ENCODE measurements at places on chromosomes 7 and 10.

DNA sequence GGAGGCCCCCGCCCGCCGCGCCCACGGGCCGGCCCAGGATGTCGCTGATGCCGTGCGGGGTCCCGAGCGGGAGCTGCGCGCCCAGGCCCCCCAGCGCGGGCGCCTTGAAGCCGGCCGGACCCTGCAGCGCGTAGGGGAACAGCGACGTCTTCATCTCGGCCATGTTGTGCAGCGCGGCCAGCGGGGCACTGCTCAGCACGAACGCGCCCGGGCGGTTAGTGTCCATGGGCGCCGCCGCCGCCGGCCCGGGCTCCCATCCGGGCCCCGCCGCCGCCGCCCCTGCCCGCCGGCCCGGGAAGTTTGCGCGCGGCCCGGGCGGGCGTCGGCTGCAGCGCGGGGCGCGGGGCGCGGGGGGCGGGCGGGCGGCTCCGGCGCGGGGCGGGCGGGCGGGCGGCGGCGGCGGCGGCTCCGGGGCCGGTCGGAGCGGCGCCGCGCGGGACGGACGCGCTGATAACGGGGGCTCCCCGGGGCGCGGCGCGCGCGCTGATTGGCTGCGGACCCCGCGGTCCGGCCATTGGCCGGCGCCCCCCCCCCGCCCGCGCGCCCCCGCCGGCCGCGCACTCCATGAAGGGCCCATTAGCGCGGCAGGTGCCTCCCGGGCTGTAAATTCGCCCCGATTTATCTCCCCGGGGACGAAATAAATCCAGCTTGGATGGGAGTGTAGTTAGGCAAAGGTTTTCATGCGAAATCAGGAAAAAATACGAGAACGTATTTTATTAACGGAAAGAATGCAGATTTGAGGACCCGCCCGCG is at the start of gene NKX6-2:
Gene NKX6-2 (minus strand): TSS at position 425 of the 753 bp plus-strand sequence. CDS start 199 bp downstream, at position 226.
- DNase-seq, result peak; percentile 8

DNA sequence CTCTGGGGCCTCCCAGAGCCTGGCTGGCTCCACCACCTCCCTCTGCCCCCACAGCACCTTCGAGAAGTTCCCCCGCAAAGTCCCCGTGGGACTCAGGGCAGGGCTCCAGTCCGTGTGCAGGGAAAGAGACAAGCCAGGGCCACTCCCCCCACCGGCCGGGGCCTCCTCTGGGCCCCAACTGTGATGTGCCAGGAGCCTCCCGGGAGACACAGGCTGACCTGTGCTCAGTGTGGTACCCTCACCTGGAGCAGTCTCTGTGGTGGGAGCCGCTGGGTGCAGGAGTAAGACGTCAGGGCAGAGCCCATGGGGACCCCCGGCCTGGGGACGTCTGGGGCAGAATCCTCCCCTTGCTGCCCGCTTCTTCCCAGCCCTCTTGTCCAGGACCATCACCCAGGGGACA is 1.5 kb upstream of the ADGRA1 start:
- no peak for DNase-seq

- DNase-seq, result no peak
Observed at GRCh38 chr7:3575753-3576531, 274.9 kb downstream of the SDK1 start.

DNA sequence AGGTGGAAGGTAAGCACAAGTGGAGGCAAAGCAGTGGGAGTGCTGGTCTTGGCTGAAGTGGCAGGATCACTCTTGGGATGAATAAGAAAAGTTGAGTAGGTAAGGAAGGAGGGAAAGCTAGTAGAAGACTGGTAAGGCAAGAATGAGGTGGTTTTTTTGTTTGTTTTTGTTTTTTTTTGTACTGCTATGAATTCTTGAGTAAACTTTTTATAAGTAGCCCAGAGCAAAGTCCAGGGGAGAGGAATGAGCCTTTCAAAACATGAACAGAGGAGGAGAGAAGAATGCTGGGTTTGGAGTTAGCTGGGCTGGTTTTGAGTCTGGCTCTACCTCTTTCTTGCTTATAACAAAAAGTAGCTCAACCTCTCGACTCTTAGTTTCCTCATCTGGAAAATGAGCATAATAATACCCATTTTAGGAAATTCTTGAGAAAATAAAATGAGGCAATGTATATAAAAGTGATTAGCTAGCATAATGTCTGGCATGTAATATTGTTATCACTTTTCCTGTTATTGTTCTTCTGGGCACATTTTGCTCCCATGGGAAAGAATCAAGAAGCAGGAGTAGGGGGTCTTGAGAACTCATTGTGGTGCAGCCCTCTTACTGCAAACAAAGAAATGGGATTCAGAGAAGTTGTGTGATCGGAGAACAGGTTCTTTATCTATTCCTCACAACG is 24.1 kb upstream of the LRRC17 start:
- no peak for DNase-seq

DNA sequence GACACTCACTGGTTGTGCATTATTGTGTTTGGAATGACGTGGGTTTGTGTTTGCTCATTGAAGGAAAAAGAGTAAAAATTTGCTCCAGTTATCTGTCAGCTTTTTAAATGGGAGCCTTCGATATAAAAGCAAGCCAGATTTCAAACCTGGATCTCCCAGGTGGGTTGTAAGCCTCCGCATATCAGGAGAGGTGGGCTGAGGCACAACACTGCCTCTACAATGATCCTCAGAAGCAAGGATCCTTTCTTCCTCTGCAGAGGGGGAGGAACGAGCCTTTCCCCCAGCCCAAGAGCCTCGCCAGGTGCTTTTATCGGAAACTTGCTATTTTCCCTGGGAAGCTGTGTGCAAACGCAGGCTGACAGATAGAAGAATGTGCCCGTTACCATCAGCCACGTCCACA is 331.0 kb upstream of the MGMT start:
- DNase-seq, result no peak

GRCh38 chr10:80201608-80202141 is 3.7 kb downstream of the ANXA11 start:
- DNase-seq, result no peak

- DNase-seq, result peak; percentile 37
Observed at GRCh38 chr7:83648464-83649241, at the start of gene SEMA3E. SEMA3E (minus strand) TSS chr7:83649139.

DNA sequence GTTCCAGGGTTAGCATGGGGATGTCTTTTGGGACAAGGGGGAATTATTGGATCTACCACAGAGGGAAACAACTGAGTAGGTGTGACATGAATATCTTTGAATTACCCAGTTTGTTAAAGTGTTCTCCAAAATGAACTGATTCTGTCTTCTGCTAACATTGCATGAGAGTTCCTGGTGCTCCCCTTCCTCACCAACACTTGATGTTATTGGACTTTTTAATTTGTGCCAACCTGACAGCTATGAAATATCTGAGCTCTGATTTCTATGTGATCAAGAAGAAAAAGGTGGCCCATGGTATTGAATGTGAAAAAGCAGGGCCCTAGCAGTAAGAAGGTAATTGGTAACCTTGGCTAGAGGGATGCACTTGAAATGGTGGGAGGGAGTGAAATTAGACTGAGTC is 4.6 kb upstream of the VPS37D start:
- DNase-seq, result no peak

GRCh38 chr10:71989661-71990454 is 25.7 kb downstream of the CHST3 start:
- DNase-seq, result no peak

DNA sequence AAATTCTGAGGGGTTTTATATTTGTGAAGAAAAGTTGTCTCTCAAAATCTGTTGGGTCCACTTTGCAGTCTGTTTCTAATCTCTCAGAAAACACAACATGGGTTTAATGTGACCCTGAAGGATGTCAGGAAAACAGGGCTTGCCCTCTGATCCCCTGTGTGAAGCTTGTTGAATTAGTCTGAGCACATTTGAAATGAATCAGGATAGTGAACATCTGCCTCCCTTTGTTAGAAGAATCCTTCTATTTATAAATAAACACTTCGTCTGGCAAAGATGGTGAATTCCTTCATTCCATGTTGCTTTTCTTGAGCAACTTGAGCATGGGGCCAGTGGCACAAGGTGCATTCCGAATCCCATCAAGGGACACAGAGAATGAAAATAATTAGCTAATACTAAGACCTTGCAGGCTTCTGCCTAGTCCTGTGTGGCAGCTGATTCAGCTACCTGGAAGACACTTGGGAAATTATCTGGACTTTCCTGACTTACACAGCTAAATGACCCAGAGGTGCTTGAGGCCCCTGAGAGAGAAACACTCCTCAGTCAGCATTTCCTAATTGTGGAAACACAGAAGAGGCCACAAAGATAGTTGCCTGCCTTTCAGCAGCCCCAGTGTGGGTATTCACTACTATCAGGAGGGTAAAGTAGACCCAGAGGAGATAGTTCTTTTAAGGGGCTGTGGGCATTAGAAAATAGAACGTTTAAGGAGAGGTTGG is 305.5 kb downstream of the C7orf25 start:
- no peak for DNase-seq

GRCh38 chr10:101935431-101935830 is 91.8 kb upstream of the KCNIP2 start:
- DNase-seq, result no peak

DNA sequence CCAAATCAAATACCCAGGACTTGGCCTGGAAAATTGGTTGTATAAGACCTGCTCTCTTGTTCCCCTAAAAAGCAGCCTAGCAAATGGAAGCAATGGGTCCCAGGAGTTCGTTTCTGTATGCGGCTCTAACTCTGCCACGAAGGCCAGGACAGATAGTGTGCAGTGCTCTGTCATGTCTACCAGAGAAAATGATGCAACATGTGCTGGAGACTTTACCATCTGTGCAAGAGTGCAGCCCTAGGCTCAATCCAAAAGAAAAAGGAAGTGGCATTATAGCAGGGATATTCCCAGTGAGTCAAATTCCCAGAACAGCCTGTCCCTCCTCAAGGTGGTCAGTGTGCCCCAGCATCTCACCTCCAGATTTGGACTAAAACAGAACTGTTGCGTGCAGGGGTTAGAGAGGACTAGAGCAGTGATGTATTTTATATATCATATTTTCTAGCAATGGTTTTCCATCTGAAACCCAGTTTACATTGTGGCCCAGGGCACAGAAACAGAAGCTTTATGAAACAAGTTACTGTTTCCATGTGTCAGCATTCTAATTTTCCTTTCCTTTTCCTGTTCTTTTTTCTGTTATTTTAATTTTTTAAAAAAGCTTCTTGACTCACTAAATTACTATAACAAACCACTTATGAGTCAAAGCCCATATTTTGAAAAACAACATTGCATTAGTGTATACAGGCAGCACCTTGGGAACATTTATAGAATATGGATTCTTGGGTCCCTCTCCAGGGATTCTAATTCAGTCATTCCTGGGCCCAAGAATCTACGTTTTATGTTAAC is 311.2 kb downstream of the RNLS start:
- peak; percentile 53 for DNase-seq

GRCh38 chr7:40899636-40900507 is 765.1 kb downstream of the SUGCT start:
- DNase-seq, result no peak

DNA sequence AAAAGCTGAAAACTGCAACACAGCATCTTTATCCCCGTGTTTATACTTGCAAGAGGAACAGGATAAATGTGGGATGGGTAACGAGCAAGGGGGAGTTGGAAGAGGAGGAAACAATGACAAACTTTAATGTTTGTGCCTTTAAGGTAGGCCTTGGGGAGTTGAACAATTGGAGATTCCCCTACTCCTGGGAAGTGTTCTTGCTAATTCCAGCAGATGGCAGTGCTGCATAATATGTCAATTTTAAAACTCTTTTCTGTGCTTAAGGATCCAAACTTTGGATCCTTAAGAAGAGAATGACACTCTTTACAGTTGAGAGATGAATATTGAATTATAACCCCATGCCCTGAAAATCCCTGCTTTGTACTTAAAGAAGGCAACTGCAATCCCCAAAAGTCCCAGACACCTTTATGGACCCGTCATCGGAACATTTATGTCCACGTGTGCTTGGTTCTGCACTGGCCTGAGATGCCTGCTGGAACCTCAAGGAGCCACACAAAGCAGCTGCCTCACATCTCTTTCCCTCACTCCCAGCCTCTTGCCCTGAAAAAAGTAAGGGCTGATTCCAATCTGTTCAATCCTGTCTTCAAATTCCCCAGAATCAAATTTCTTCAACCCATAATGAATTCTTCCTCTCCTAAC is 12.0 kb downstream of the IFIT5 start:
- DNase-seq, result peak; percentile 83

DNA sequence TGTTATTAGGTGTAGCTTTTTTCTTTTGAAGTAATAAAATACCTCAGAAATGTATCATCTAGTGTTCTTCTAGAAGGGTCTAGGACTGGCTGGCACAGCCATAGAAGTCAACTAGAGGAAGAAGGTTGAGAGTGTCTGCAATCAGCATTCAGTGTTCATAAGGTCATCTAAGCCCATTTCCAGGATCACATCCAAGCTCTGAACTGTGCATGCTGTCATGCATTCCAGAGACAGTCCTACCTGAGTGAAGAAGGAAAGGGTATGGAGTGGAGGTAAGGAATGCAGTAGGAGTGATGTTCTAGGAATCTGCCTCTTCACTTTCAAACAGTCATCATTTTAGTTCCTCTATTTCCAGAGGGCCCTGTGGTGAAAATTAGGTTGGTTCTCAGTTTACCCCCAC is 789.7 kb downstream of the GATA3 start:
- no peak for DNase-seq

DNA sequence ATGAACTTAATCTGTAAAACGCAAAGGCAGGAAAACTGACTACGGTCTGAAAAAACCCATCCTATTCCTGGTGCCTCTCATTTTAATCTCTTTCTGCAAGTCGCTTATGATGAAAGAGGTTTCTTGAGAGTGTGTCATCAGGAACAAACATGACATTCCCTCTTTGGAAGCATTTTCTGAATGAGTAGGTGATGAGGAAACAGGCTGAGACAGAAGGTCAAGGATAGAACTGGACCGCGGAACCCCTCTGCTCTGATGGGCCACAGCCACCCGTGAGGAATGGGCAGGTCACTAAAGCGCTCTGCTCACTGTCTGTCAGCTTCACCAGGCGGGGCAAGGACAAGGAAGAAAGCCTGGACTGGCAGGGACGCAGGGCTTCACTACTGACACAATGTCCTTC is 28.6 kb downstream of the BEND7 start:
- DNase-seq, result no peak

DNA sequence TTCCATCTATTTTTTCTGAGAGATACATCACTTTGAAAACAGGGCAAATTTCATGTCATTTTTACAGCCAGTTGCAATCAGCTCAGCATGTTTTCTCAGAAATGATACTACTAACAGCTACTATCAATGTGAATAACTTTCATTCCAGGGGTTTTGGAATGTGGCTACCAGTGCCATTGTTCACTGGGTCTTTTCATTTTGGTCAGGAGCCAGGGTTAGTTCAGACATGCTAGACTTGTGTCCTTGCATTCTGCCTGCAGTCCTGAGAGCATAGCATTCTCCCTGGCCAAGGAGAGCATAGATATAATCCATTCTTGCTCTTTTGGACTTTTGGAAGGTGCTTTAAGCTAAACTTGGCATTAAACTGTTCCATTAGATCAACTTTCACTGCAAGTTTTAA is 160.9 kb upstream of the NEBL start:
- peak; percentile 57 for DNase-seq

GRCh38 chr10:110067960-110068770 is 60.4 kb downstream of the ADD3 start:
- DNase-seq, result peak; percentile 48

GRCh38 chr10:60644436-60645130 is 133.7 kb upstream of the CDK1 start:
- no peak for DNase-seq
